ENCODE measurements at places on chromosomes 7 and 10.
A peak's percentile ranks its signal among the peaks of the same experiment; 100 is the strongest.

DNA sequence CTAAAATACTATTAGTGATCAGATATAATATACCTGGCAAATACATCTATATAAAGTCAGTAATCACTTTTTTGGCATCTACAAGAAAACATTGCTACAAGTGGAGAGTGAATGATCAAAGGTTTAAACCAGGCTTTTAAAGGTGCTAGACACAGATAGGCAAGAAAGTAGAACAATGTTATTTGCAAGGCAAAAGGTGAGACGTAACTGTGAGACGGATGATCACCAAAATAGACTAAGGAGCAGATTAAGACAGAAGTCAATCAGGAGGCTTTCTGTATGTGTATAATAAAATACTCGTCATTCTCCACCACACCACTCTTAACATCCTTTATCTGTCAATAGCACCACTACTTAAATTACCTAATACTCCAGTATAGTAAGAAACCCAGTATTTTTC is 8.3 kb downstream of the ANXA7 start:
- no peak for DNase-seq

DNA sequence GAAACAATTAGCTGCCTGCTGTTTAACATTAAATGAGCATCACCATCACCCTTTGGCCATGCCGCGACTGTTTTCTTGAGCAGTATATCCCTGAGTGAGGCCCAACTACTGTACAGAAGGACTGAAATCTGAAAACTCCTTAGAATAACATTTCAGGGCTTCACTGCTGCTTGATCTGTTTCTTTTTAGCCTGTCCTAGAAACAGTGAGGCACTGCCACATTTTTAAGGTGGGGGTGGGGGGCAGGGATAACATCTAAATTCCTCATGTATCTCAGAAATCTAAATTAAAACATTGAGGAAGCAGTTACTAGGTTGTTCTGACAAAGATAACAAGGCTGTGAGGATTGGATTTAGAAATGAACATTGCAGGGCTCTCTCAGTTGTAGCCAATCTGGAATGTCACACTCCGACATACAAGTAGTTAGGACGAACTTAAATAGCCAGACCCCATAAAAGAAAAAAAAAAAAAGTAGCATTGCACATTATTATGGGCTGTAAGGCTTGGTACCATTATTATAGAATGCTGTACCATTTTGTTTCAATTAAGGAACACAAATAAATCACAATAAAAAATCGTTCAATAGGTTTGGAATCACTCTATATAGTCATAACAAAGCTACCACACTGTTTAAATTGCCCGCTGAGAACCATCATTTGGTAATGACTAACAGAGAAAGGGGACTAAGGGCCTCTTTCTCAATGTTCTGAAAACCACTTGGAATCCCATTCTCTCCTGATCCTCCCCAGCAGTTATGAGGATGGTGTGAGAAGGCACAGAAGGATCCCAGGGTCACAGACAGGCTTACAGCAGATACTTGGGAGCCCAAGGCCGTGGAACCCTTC is 256.1 kb downstream of the INHBA start:
- peak; percentile 70 for DNase-seq

- no peak for DNase-seq
Observed at GRCh38 chr10:75733135-75733890, 301.9 kb downstream of the LRMDA start.

DNA sequence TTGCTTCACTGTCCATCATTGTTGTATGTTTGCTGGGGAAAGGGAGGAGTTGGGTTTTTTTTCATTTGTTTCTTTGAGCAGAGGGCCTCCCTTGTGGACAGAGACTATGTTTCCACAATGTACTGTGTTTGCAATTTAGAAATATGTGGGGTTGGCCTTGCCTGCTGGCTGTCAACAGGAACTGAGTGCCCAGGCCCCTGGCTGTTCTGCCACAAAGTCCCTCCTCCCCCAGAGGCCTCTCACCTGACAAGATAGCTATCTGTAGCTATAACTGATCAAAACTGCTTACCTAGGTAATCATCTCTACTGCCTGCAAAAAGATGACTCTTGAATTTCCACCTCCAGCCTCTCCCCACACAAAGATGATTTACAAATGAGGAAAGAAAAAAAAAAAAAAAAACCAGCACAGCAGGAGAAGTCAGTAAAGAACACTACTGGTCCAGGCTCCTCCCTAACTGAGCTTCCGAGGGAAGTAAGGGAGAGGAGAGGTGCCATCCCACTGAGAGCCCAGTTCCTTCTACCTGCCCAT is 121.8 kb downstream of the SGMS1 start:
- DNase-seq = no peak

DNA sequence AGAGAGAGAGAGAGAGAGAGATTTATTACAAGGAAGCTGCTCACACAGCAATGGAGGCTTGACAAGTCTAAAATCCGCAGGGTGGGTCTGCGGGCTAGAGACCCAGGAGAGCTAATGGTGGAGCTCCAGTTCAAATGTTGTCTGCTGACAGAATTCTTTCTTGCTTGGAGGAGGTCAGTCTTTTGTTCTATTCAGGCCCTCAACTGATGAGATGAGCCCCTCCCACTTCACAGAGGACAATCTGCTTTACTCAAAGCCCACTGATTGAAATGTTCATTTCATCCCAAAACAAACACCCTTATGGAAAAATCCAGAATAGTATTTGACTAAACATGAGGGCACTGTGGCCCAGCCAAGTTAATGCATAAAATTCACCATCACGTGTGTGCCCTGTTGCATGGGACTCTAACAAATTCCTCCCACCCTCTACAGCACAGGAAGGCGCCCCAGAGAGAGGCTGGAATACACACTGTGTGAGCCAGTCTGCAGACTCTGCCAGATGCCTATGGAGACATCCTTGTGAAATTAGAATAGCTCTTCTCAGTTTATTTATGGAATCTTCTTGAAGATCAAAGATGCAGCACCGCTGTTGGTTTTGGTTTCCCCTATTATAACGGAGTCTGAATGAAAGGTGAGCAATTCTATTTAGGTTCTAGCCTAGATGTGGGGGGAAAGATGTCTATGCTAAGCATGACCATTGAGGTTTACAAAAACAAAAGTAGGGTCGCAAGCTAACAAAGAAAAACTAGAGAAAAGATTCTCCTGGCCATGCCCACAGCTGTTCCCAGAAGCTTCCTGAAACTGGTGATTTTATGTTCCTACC is 123.0 kb upstream of the SFMBT2 start:
- DNase-seq = no peak

DNA sequence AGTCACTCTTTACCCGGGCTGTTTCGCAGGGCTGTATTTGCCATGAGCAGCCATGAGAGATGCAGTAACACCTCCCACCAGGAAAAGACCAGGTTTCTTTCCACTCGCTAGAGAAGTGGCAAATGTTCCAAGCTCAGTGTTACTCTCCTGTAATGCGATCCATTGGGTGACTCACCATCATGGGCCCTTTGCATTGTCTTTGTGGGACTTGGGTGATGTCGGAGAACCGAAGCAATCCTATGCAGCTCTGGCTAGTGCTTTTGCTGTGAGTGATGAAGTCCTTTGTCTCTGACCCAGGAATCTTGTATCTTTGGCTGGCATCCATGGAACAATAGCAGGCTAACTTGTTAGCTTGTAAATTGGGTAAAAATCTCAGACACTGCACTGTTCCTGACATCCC is 40.0 kb downstream of the GHRHR start:
- peak; percentile 43 for DNase-seq

GRCh38 chr7:107049480-107049879 is 5.0 kb downstream of the PRKAR2B start:
- no peak for DNase-seq

DNA sequence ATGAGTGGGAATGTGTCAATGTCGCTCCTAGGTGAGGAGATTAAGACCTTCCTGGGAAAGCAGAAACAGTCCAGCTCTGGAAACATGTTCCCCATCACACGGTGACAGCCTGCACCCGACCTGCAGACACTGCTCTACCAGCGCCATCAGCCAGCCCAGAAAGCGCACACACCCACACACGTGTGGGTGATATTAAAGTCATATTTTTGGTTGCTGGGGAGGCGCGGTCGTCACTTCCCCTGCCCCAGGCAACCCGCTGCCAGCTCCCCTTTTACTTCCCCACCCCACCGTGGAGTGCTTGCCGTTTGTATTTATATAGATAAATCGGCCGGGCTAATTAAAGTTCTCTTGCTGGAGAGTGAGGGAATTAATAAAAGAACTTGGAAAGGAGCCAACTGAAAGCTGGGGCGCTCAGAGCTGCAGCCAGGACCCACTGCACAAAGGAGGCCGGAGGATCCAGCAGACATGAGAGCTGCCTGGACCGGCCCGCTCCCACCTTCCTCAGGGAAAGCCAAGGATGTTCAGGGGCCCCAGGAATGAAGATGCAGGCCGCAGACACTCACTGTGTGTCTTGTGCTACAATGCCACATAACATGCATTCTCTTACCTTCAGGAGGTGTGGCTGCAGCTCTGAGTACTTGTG is 145.2 kb upstream of the UNC5B start:
- DNase-seq = no peak

- no peak for DNase-seq
Observed at GRCh38 chr10:86651631-86652331, 2.6 kb upstream of the OPN4 start.

GRCh38 chr7:23213755-23214154 is 31.9 kb downstream of the NUP42 start:
- no peak for DNase-seq

DNA sequence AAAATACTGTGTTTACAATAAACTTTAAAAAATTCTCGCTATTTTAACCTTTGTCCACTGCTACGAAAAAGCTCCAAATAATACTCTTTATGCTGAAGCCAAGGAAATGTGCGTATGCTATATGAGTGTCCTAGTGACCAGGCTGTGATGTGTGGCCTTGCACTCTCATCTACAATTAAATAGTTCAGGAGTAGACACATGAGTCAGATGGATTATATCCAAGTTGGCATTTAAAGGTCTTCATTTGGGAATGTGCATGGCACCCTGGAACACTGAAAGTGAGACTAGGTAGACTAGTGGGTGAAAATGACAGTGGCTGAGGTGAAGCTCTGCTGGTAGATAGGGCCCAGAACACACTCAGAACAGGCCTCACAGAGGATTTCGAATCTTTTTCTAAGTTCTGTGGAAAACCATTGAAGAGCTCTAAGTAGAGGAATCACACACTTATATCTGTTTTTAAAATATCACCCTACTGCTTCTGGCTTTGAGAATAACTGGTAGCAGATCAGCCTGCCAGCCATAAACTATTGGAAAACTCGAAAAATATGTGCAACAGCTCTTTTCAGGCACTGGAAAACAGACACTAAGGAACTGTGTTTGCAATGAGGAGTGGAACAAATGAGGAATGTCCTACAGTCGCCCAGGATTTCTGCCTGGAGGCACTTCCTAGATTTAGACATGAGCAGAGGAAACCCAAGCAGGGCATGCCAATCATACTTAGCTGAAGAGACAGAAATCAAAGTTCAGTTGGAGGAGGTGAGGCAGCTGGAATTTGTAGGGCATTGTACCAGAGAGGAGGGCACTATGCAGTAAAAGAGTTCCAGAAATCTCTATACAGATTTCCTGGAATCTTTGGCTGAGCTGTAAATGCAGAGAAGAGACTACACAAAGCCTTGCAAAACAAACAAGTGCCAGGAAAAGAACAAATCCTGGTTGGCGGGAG is 603.8 kb upstream of the LRRTM3 start:
- no peak for DNase-seq

GRCh38 chr10:2936816-2937215 is 130.5 kb upstream of the PFKP start:
- peak; percentile 38 for DNase-seq

DNA sequence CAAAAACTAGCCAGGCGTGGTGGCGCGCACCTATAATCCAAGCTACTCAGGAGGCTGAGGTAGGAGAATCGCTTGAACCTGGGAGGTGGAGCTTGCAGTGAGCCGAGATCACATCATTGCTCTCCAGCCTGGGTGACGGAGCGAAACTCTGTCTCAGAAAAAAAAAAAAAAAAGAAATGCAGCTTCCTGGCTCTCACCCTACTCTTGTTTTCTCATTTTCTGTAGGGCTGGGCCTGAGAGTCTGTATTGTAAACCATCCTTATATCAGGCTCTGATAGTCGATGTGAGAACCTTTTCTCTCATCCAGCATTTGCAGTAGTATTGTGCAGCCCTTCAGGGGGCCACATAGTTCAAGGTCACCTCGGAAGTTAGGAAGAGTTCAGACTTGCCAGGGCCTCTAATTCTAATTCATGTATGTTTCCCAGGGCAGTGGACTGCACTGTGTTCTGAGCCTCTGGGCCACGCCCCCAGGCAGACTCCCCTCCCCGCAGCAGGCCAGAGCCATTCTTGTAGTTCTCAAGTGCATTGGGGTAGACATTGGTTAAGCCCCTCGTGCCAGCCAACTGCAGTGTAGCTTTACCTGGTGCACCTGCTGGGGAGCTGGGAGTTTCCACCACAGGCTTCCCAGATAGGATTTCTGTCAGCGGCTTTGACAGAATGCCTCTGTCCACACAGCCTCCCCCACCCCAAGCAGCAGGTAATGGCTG is 38.3 kb upstream of the PDCD4 start:
- no peak for DNase-seq

- no peak for DNase-seq
Observed at GRCh38 chr7:92282930-92283329, 37.2 kb downstream of the ANKIB1 start.

GRCh38 chr10:15795036-15795792 is 65.1 kb downstream of the MINDY3 start:
- DNase-seq = no peak

- no peak for DNase-seq
Observed at GRCh38 chr7:1257221-1257620, 24.5 kb downstream of the UNCX start.

- DNase-seq = peak; percentile 47
Observed at GRCh38 chr7:30057741-30058140, 29.5 kb downstream of the PLEKHA8 start.

DNA sequence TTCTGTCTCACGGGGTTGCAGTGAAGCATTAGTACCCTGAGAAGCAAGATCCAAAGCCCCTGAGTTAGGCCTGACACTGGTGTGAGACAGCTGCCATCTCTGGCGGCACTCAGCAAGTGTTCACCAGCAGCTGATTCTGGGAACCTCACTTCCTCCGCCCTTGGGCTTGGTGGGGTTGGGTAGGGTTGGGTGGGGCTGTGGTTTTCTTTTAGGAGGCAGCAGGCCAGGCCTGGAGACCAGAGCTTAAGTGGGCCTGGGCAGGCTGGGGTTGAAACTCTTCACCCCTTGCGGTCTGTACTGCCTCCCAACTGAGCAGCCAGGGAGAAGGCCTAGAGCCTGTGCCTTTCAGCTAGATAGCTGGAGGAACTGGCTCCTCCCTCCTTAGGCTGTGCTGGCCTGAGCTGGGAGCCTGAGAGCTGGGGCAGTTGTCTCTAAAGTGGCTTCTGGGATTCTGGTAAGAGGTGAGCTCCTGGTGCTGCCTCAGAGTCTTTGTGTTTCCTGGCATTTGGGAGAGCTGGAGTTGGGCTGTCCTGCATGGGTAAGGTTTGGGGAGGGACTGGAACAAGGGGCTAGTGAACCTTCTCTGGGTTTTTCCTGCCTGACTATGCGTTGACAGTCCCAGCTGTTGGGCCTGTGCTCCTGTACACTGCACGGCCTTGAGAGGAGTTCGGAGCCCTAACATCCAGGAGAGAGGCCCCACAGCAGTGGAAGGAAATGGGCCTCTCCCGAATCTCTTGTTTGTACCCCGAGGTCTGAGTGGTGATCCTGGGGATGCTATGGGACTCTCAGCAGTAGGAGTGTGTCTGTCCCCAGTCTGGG is 5.1 kb downstream of the TSPAN14 start:
- peak; percentile 29 for DNase-seq

- DNase-seq = no peak
Observed at GRCh38 chr10:34288634-34289033, 526.5 kb downstream of the PARD3 start.

- peak; percentile 48 for DNase-seq
Observed at GRCh38 chr10:100730725-100731406, 14.5 kb upstream of the PAX2 start.

- DNase-seq = peak; percentile 40
Observed at GRCh38 chr7:4692055-4692454, 10.0 kb downstream of the FOXK1 start.

All from fibroblast of skin of right biceps (primary cell).